ENCODE measurements at places on chromosomes 2 and 18.

DNA sequence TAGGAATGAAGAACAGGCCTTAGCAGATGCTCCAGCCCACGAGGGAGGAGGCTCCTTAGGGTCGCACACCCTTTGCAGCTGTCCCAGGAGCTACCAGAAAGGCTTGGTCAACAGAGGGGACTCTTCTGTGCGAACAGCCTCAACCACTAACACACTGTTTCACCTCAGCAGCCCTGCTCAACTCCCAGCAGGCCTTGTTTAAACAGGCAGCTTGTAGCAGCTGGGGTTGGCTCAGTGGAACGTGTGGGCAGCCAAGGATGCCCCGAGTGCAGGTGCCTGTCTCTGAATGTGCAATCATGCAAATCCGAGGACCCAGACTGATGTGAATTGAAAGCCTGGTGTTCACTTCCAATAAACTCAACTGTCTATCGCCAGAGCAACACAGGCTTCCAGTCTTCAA is 88.7 kb upstream of the CXCR4 start:
- DNase-seq: no peak

GRCh38 chr2:86413296-86414094 is 27.7 kb upstream of the KDM3A start:
- no peak for DNase-seq

GRCh38 chr2:202933139-202933510 is 21.1 kb downstream of the CARF start:
- DNase-seq: no peak

DNA sequence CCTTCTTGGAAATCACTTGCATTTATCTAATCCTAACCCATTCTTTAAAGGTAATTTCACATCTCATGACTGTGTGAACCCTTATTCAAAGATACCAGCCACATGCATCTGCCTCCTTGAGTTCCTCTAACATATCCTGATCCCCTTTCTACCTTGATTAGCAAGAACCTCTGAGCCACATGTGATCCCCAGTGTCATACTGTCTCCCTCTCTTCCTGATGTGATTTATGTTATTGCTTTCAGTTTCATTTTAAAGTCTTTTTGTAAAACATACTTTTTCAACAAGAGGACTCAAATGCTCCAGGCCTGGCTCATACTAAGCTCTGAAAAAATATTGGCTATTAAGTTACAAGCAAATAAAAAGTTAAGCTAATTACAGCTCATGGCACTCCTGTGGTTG is 470.1 kb downstream of the DLGAP1 start:
- DNase-seq: no peak

DNA sequence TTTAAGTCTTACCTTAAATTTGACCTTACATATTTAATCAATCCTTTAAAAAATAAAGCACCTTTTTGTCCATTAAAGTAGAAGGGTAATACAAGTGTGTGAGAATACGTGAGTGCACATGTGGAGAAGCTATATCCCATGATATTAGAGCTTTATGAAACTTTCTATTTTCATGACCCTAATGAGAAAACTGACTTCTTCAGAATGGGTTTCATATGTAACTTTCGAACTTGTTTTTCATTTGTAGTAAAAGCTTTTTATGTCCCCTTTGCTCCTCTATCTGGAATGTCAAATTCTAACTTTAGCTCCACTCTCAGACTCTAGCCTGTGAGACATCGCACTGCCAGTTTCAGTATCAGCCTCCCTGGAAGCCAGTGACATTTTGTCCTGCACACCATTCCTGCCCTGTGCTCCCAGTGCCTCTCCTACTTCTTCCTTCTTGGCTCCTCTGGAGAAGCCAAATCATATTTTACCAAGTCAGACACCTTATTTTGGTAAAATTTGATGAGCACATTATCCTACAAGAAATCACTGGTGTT is 42.0 kb downstream of the MAPRE2 start:
- no peak for DNase-seq

DNA sequence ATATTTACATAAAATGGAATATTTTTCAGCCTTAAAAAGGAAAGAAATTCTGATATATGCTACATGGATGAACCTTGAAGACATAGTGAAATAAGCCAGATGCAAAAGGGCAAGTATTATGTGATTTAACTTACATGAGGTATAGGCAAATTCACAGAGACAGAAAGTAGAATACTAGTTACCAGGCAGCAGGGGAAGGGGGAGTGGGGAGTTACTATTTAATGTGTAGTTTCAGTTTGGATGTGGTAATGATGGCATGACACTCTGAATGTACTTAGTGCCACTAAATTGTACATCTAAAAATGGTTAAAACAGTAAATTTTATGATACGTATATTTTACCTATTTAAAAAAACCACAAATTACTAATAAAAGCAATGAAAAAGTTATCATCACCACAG is 12.1 kb downstream of the METTL4 start:
- DNase-seq: no peak

DNA sequence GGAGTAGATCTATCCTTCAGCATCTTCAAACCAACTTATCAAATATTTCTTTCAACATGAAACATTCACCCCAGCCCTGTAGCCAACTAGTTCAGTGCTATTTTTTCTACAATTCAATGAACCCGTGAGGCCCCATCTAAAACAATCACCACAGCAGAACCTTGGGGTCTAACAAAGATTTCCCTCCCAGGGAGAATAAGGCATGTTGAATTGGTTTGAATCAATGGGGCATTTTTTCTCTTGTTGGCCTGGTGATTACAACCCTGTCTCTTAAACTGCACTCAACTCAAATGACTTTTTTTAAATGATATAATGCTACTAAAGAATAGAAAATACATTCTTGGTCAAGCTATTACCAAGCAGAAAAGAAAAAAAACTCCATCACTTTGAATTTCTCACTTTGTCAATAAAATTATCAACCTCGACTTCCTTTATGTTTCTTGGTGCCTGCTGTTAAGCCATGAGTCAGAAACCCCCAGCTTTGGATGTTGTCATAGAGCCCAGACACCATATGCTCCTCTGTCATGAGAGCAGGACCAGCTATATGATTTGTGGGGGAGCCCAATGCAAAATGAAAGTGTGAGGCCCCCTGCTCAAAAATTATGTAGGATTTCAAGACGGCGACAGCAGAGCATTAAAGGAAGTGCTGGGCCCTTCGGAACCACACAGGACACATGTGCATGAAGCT is 282.4 kb downstream of the MEIS1 start:
- no peak for DNase-seq

GRCh38 chr2:151730262-151730975 is 3.9 kb downstream of the NEB start:
- no peak for DNase-seq

Measured in smooth muscle cell of the brain vasculature (primary cell).